ENCODE measurements at places on chromosomes 2 and 18.

GRCh38 chr2:10935366-10935918 lies 23.7 kb downstream of the KCNF1 start:
- no peak for DNase-seq

GRCh38 chr2:121167411-121167810 lies 117.6 kb downstream of the TFCP2L1 start:
- DNase-seq, result no peak

GRCh38 chr2:223916181-223916920 lies 28.8 kb downstream of the WDFY1 start:
- DNase-seq, result no peak

GRCh38 chr2:119408221-119408619 lies 23.4 kb upstream of the TMEM37 start:
- DNase-seq, result no peak

GRCh38 chr2:67322353-67323001 lies 74.7 kb upstream of the ETAA1 start:
- no peak for DNase-seq
